Skin of body (tissue), 3 donors: ENCODE measurements at places on chromosomes 11 and 22. TPM values are rescaled to one million over a fixed set of nuclear protein-coding genes. Genes with fewer than 3 reads are reported as not detected.

The MMP8 gene
- total RNA-seq, result 8.4 TPM

The PLAAT5 gene
- 8.2 TPM for total RNA-seq

The KIRREL3 gene
- total RNA-seq, result 2.1 TPM

The ATXN10 gene
- total RNA-seq, result 102 TPM

The EFCAB6 gene
- 2.1 TPM for total RNA-seq

The RAG2 gene
- total RNA-seq, result 0.30 TPM

The HTR3A gene
- 0.99 TPM for total RNA-seq

The SSH3 gene
- 13.4 TPM for total RNA-seq

The OR10D3 gene
- total RNA-seq, result not detected

The PAK1 gene
- 35.2 TPM for total RNA-seq

The EXPH5 gene
- 17.6 TPM for total RNA-seq

The CRACR2B gene
- 5.6 TPM for total RNA-seq

The TNNI2 gene
- 322 TPM for total RNA-seq

The MMP12 gene
- 0.10 TPM for total RNA-seq

The MMP10 gene
- total RNA-seq, result not detected

The NRGN gene
- 0.39 TPM for total RNA-seq

The UBQLNL gene
- total RNA-seq, result 0.49 TPM

The FGF4 gene
- not detected for total RNA-seq

The VSIG10L2 gene
- total RNA-seq, result 0.39 TPM

The UQCC3 gene
- total RNA-seq, result 5.6 TPM

The TST gene
- total RNA-seq, result 19.3 TPM
